ENCODE measurements at places on chromosomes 1 and 21.

DNA sequence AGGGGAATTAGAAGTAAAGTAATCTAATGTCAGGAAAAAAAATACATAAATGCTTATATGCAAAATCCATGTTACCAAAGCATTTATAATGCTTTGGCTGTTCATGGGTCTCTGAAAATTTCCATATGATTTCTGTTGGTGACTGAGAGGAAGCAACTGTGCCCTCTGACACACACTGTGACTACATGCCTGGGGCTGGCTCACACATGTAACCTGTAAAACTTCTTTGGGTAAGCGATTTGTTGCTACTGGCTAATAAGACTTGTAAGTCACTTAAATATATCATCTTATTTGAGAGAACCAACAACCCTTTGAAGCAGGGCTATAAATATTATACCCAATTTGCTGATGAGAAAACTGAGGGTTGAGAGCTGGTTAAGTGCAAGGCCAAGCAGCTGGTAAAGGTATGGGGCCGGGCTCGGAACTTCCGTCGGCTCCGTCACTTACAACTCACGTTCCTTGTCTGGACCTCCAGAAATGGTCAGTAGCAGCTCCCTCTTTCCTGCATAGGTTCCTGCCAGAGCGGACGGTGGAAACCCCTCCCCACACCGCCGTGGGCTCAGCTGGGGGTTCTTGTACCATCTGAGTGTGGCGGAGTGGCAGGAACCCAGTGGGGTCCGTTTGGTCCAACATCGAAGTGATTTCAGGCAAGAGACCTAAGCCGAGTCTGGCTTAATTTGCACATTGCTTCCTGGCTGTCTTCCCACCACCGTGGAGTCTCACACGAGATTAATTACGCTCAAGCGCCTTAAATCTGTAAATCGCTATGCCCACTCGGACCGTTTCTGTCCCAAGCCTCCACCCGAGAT lies 714 bp downstream of the DFFA start:
- DNase-seq, result no peak

GRCh38 chr1:67850151-67850551 lies 16.9 kb upstream of the GNG12 start:
- DNase-seq, result no peak

- no peak for DNase-seq
These were observed 335.0 kb downstream of the MATN1 start for GRCh38 chr1:30388386-30388785.

DNA sequence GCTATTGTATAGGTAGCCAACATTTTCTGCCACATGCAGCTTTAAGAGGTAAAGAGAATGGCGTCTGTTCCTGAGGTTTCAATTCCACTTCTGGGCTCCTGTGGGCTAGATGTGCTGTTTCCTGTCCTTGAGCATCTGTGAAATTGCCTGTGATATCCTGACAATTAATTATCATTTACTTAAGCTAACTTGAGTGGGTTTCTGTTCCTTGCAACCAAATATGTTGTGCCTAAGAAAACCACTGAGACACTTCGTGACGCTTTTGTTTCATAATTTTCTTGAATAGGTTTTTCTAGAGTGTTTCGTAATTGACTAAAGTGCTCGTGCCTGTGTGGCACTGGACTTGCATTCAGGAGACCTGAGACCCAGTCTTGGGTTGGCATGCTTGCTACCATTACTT lies 127.3 kb upstream of the POU3F1 start:
- DNase-seq, result no peak

DNA sequence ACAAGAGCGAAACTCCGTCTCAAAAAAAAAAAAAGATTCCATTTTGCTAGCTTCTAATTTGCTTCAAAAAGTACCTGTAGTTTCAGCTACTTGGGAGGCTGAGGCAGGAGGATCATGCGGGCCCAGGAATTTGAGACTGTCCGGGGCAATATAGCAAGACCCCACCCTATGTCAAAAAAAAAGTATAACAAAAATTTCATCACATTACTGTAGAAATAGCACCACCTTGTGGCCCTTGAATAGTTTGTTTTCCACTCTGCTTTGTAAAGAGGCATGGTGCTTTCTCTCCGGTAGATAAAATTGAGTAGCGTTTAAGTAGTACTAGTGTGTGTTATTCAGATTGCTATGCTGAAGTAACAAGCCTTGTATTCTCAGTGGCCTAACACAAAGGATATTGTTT lies 18.2 kb upstream of the MSTO1 start:
- peak; percentile 49 for DNase-seq

GRCh38 chr1:201105688-201106087 lies 6.5 kb downstream of the CACNA1S start:
- no peak for DNase-seq

DNA sequence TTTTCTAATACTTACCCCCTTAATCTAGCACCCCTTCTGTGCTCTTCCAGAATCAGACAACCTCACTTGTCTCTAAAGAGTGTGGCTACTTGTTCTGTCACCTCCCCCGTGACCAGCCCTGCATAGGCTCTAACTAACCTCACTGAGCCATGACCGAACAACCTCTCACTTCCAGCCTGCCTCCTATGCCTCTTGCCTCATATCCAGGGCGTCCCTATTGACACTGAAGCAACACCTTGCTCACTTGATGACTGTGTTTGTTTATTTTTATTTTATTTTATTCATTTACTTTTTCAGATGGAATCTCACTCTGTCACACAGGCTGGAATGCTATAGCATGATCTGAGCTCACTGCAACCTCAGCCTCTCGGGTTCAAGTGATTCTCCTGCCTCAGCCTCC lies 235.1 kb upstream of the B3GALT2 start:
- no peak for DNase-seq

GRCh38 chr1:88296642-88297041 lies 387.4 kb upstream of the PKN2 start:
- no peak for DNase-seq

DNA sequence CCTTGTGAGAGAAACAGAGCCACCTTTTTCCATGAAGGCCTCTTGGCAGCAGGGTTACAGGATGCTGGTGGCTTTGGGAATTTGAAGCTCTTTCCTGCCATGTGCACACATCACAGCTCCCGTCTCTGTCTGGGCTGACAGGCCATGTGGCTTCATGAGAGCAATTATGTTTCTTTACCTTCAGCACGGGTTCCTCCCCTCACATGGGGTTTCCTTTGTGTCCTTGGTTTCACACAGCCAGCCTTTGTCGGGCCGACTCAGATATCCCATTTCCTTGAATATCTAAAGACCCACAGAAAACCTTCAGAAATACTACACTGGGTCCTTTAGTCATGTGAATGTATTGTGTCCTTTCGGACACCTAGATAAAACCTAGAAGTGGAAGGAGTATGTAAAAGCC lies 7.1 kb downstream of the CLIC6 start:
- no peak for DNase-seq

DNA sequence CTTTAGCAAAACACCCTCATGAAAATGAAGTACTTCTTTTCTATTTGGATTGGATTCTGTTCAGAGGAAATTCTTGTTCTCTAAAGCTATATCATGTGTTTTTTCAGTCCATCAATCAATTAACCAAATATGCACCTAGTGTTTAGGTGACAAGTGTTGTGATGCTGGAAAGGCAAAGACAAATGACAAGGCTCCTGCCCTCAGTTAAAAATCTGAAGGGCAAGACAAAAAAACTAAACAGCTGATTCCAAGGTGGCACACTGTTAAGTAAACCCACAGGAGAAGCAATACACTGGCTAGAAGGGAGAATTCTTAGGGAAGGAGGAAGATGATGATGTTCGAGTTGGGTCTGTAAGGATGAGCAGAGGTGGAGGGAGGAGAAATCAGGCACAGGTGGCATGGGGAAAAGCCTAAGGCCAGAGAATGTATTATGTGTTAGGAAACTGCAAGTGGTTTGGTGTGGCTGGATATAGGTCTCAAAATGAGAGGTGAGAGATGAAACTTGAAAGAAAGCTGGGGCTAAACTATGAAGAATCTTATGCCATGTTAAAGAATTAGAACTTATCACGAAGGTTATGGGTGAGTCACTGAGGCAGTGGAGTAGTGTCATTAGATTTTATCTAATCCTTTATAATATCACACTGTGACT lies 51.8 kb upstream of the GFI1 start:
- peak; percentile 26 for DNase-seq

DNA sequence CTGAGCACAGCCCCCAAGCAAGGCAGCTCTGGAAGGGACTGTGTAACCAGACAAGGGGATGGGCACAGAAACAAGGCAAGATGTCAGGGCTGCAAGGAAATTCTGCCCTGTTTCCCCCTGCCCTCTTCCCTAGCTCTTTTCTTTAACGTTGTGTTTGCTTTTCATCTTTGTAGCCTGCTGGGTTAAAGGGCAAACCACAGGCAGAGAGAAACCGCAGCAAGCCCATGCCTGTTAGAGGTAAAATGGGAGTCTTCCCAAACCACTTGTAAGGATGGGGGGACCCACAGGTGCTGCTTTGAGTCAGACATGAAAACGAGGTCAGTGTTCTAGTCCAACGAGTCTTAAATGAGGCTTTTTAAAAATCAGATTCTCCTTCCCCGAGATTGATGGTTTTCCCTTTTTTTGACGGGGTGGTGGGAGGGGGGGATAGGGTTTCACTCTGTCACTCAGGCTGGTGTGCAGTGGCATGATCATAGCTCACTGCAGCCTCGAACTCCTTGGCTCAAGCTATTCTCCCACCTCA lies 13.3 kb downstream of the TGFBR3 start:
- peak; percentile 49 for DNase-seq

GRCh38 chr21:38988509-38989378 lies 183.0 kb downstream of the ETS2 start:
- no peak for DNase-seq

- no peak for DNase-seq
These were observed 54.7 kb upstream of the BEND5 start for GRCh38 chr1:48831120-48831978.

All from CD4-positive, alpha-beta T cell treated with Interleukin-6 for 4 hours (primary cell).